ENCODE measurements at places on chromosomes 13 and 19. TPM values are rescaled to one million over a fixed set of nuclear protein-coding genes. Genes with fewer than 3 reads are reported as not detected.

DNA sequence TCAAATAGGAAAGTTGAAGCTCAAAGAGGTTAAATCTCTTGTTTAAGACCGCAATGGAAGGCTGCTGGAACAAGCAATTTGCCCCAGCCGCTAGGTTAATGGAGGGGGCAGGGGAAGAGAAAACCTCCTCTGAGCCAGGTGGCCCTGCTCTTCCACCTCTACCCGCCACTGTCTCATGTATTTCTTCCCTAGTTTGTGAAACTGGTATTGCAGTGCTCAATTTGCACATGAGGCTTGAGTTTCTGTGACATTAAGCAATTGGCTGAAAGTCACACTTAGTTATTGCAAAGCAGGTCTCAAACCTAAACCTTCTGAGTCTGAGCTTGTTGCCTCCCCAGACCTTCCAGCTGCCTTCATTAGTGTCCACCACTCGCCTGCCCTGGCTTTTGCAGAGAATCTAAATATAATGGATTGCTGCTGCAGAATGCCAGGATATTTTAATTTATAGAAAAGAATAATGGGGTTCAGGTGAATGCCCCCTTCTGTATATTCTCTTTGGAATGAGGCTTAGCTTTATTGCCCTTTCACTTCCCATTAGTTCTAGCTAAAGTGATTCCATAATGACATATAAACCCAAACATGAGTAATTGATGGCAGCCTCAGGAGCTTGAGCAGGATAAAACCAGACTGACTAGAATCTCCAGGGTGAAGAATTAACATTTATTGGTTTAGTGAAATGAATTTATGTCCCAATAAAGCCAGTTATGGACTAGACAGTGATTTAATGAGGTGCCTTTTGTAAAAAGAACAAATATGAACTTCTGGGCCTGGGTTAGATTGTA is 27.0 kb upstream of the OLFM4 start:
- DNase-seq, result no peak

GRCh38 chr19:8446061-8446709 is 1.4 kb downstream of the HNRNPM start:
- no peak for DNase-seq

GRCh38 chr13:113653264-113654174 is 4.5 kb downstream of the ATP4B start:
- peak; percentile 38 for DNase-seq

The ZNF329 gene
- total RNA-seq, result 19.0 TPM

The CADM4 gene
- total RNA-seq, result 7.8 TPM

The CPB2 gene
- not detected for total RNA-seq

- no peak for DNase-seq
These were observed 10.9 kb downstream of the GNA15 start for GRCh38 chr19:3146677-3147100.

GRCh38 chr13:37886879-37887278 is 17.3 kb upstream of the TRPC4 start:
- DNase-seq, result no peak

GRCh38 chr19:17989425-17990094 is 18.4 kb upstream of the ARRDC2 start:
- DNase-seq, result no peak

The ZNF837 gene
- total RNA-seq, result 1.0 TPM

The ZNF534 gene
- total RNA-seq, result 0.22 TPM

The ATP4A gene
- not detected for total RNA-seq

The PRR36 gene
- 0.09 TPM for total RNA-seq

The CALR3 gene
- not detected for total RNA-seq

GRCh38 chr19:12706332-12706718 is 9.9 kb upstream of the FBXW9 start:
- no peak for DNase-seq

GRCh38 chr19:13051557-13052165 is 51.0 kb downstream of the LYL1 start:
- peak; percentile 80 for DNase-seq
